Eye (tissue), 1 donor: ENCODE measurements at places on chromosomes 16 and 17.

DNA sequence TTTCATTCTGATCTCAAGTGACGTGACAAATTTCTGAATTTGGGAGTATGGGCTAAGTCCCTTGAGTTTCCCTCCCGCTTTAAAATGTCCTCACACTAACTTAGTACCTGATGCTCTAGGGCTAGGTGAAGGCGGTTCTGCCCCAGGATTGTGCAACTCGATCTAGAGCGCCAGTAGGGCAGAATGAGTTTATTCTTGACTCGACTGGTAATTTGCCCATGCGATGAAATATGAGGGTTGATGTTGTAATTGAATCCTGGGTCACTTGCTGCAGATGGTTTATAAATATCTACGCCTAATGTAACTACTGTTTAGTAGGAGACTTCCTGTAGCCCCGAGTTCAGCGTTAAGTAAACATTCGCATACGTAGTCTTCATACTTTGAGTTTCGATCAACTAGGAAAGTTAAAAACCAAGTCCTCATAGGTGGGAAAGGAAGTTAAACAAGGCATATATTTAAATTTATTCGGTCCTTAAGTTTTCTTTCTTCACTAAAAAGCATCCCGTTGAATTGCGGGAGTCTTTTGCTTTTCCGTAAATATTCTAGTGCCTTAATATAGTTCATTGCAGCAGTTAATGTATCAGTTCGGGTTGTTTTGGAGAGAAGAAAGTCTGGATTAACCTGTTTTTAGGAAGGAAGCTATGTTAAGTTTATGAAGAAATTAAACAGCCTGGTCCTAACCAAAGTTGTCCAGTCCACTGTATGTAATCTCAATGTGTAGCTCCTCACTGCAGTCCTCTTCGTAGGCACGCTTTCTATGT lies 1.6 kb downstream of the CTCF start:
- peak; percentile 77 for DNase-seq

- DNase-seq = no peak
Observed at GRCh38 chr17:41334385-41335305, 16.0 kb downstream of the KRT33A start.

DNA sequence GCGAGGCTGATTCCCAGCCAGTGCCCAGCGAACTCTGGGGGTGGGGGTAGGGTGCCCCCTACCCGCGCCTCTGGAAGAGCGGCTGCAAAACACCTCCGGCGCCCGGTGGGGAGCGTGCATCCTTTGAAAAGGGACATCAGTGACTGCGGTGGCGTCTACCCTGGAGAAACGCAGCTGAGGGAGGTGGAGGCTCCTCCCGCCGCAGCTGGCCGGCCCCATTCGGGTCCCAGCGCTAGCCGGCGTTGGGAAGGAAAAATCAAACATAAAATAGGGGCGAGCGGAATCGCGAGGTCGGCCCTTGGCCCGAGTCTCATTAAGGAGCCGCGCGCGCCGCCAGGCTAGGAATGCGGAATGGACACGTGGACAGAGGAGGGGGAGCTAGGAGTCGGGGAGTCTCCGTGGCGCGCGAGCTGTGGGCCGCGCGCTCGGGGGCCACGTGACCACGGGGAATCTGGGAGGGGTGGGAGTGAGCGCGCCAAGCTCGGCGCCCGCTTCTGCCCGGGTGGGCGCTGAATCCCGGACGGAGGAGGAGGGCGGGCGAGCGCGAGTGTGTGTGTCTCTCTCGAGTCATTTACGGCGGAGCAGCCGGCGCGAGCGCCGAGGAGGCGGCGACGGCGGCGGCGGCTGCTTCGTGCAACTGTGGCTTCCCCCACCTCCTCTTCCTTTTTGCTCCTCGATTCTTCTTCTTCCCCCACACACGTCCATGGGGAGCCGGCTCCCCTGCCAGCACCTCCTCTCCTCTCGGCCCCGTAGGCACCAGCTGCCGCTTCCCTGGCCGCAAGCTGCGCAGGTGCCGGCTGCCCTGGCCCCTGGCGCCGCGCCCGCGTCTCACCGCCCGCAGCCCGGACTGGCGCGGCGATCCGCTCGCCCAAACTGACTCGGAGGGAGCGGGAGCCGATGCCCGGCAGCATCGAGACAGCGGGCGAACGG lies at the start of gene TMEM132E:
TMEM132E (plus strand) TSS at position 566 of the 930 bp plus-strand sequence. CDS start 1,495 bp downstream, outside the sequence.
- peak; percentile 94 for DNase-seq

DNA sequence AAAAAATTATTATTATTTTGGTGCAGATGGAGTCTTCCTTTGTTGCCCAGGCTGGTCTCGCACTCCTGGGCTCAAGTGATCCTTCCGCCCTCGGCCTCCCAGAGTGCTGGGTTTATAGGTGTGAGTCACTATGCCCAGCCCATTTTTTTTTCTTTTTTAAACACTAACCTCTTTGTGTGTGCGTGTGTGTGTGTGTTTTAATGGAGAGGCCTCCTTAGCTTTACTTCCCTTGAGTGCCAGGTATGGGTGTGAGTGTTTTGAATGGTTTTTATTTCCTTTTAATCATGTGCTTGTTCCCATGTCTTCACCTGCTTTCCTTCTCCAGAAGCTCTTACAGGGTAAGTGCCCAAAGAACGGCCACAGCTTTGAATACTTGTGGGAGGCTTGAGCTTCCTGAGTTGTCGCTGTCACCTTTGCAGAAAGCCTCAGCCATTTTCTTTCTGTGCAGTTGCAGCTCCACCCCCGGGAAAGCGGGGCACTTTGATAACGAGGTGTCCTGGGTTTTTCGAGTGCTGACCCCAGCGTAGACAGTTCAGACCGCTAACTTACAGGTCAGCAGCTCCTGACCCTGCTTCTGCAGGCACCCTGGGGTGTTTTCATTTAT lies 22.6 kb downstream of the AKAP1 start:
- DNase-seq = no peak

GRCh38 chr16:27232061-27232900 lies 29.0 kb downstream of the KDM8 start:
- DNase-seq = no peak

DNA sequence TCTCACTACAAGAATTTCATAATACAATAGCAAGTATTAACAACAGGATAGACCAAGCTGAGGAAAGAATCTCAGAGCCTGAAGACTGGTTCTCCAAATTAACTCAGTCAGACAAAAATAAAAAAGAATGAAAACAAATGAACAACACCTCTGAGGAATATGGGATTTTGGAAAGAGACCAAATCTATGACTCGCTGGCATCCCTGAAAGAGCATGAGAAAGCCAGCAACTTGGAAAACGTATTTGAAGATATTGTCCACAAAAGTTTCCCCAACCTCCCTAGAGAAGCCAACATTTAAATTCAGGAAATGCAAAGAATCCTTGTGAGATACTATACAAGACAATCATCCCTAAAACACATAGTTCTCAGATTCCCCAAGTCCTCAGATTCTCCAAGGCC lies 20.9 kb downstream of the NLRP1 start:
- no peak for DNase-seq

DNA sequence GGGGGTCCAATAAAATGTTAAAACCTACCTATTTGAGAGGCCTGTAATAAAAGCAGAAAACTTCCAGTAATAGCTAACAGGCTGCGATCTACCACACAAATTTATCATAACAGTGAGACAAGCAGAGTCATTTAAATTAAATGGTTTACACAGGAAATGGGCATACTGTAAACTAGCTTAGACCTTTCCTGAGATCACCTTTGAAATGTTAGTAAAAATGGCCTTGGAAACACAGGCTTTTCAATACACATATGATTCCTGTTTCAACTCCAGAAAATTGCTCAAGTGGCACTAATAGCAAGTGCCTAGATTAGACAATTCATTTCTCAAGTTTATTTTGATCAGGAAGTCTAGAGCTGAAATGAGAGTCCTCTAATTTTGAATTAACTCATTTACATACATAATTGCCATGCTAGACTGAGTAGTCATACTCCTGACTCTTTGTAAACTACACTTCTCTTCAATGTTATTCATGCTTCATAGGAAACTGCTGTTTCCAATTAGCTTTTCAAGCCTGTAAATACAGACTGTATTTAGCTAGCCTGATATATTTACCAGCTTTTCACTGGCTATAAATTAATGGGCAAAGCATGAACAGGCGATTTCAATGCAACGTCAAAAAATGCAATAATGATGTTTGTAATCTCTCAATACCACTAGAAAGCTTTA lies 43.3 kb downstream of the PARN start:
- no peak for DNase-seq

GRCh38 chr17:37772982-37773381 lies 28.1 kb upstream of the HNF1B start:
- no peak for DNase-seq

DNA sequence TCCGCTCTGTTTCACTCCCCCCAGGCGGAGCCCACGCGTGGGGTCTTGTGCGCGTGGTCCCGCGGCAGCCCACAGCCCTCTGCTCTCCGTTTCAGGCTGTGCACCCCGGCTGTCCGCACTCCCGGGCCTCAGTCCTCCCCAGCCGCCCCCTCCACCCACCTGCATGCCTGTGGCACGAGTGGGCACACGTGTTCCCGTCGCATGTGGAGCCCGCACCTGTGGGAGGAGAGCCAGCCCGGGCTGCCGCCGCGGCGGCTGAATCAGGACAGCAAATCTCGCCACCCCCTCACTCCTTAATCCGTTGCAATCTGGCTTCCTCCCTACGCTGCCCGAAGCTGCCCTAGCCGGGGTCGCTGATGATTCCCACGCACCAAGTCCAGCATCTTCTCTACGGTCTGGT lies 69.9 kb upstream of the GRIN2A start:
- DNase-seq = no peak

DNA sequence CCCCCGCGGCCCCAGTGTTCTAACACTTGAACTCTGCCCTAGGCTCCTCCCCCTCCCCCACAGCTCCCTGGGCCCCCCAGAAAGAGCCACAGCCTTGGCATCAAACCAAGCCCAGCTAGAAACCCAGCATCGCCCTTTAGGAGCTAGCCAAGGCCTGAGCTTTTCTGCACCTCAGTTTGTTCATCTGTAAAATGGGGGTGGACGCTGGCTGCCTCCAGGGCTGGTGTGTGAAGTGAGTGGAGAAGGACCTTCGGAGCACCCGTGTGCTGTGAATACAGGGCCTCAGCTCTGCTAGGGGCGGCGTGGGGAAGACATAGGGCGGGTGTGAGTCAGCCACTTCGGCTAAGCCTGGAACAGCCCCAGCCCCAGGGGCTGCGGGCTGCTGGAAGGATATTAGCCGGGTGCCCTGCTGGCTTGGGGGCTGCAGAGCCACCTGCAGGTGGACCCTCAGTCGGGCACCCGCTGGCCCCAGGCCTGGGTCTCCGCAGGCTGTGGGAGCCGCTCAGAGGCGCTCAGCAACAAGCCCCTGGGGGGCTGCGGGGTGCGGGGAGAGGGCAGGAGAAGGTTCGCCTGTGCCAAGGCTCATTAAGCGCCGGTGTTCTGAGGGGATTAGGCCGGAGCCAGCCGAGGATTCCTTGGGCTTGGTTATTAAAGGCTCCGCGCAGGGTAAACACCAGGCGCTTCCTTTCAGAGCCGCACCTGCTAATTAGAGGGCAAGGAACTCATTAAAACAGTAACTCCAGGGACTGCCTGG lies 217.0 kb upstream of the CIBAR2 start:
- peak; percentile 94 for DNase-seq

- no peak for DNase-seq
Observed at GRCh38 chr17:56870081-56870651, 36.2 kb downstream of the DGKE start.

GRCh38 chr16:11597235-11598095 lies 10.7 kb upstream of the LITAF start:
- DNase-seq = peak; percentile 86

DNA sequence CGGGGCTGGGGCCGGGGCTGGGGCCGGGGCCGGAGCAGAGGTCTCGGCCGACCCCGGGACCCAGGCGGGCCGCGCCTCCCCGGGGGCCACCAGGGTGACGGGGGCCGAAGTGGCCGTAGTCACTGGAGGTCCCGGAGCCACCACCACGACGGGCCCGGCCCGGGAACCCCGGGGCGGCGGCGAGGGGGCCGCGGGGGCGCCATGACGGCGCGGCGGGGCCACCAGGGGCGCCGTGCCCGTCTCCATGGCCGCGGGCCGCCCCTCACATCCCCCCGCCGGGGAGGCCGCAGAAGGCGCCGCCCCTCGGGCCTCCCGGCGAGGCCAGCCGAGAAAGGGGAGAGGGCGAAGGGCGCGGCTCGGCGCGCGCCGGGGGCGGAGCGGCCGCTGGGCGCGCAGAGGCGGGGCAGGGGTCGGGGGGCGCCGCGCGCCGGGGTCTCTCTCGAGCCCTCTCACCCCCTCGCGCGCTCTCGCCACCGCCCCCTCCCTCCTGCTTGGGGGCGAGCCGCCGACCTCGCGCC lies 297 bp downstream of the TBC1D10B start:
- DNase-seq = peak; percentile 40

GRCh38 chr17:16398270-16399267 lies 16.8 kb upstream of the TRPV2 start:
- no peak for DNase-seq

DNA sequence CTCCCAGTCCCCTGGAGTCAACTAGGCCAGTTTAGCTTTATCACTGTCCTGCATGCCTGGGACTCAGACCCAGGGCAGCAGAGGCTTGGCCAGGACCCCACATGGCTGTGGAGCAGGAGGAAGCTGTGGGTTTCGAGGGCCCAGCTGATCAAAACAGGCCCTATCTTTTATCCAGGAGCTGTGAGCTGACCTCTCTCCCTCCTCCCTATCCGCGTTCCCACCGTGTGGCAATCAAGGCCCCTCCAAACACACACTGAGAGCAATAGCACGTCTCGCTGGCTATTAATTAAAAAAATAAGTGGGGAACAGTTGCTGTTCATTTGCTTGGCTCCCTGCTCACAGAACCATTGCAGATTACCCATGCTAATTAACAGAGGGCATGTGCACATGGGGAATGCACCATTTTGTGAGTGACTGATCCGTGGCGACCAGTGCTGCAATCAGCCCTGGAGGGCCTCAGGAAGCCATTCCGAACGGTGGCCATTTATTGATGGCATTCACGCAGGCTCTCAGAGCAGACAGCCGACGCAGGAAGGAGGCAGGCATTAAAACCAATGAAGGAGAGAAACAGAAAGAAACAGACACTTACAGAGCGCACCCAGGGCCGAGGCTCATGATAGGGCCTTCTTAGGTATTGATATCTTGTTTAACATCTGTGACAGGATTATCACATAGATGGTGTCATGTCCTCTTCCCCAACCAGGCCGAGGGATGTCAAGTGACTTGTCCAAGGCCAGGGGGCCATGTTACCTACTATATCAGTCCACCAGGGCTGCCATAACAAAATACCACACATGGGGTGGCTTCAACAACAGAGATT lies 157.1 kb downstream of the KATNIP start:
- peak; percentile 68 for DNase-seq

- no peak for DNase-seq
Observed at GRCh38 chr17:75812096-75813013, 27.7 kb downstream of the UNK start.
